Nasal cavity respiratory epithelium epithelial cell of viscerocranial mucosa (primary cell): ENCODE measurements at places on chromosomes 5 and 9. TPM values are rescaled to one million over a fixed set of nuclear protein-coding genes. Genes with fewer than 3 reads are reported as not detected.

HTR4 gene
- not detected in 2 replicates for total RNA-seq

ALDH1A1 gene
- total RNA-seq = 0.34 and 32.2 TPM in 2 replicates

GPR151 gene
- total RNA-seq = not detected in 2 replicates

GABRA1 gene
- not detected in 2 replicates for total RNA-seq

HNRNPH1 gene
- 527 and 722 TPM in 2 replicates for total RNA-seq

INSL4 gene
- total RNA-seq = not detected in 2 replicates
